ENCODE measurements at places on chromosomes 6 and 20.

DNA sequence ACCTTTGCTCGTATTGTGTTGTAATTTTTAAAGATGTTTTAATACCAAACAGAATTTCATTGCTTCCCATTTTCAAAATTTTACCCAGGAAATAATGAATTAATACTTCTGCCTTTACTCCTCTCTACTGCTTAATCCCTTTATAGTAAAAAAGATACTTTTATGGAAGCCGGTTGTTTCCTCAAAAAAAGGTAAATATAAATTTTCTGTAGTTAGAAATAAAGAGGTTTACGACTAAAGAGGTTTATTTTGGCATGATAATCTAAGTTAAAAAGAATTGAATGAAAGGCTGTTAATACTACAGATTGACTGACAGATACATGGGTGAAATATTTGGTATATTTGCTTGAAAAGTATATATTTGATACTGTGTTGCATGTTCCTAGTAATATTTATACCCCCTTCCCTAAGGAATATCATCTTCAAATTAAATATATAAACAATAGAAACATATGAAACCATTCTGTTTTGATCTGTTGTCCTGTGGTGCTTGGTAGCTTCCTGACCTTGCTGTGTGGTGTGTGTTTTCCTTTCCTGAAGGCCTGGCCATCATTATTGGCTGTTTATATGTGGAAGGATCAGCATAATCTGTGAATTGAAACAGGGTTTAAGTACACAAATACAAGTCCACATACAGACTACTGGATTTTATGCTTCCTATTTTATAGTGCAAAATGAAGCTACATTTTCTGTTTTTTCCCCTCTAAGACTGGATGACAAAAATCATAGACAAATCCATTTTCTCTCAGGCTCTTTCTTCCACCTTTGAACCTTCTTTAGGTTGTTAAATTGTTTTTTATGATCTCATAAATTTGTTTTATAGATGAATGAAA lies 2.3 kb downstream of the LIN28B start:
- DNase-seq, result no peak

- DNase-seq, result no peak
Measured at GRCh38 chr6:148790404-148790803, 43.6 kb downstream of the UST start.

DNA sequence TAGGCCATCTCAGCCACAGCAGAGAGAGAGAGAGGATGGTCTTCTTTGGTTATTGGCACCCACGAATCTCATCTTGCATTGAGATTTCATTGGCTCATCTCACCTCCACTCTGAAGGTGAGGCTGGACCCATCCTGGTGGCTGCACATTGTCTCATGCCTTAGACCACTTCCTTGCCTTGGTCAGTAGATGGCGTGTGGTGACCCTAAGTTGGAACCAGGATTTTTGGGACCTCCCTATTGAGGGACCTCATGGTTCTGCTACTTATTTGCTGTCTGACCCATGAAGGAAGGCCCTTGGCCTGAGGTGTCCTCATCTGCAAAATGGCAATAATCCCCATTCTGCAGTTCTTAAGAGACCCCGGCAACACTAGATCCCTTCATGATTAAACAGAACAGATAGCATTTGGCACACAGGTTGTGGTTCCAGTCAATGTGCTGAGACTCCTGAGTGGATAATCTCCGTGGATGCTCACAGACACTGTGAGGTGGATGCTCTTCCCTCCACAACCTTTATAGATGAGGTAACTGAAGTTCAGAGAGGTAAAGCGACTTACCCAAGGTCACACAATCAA lies 21.5 kb upstream of the AAR2 start:
- no peak for DNase-seq

DNA sequence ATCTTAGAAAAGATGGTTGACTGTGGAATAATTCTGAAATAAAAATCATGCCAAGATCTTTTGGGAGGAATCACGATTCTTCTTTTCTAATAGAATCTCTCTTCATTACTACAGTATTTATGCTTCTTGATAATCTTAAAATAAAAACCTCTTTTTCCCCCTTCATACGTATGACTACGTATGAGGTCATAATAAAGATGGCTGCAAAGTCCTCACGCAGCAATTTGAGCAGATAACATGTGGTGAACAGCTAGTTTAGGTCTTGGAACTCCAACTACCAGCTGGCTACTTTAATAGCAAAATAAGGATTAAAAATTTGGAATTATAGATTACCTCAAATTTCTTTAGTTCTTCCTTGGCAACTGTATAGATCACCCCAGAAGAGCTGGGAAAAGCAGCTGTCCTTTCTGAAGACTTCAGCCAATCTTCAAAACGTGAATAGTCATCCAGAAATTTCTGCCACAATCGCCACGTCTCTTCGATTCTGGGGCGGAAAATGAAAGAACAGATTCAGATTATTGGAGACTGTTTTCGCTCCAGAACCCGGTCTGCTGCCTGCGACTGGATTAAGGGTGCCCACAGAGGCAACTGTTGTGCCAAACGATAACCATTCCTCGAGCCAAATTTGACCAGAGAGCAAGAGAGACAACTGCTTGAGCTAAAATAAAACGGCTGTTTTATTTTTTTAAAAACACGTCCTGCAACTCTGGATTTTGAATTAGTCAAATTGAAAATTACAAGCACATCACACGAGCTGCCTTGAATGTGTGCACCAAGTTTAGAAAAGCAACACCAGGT lies 347.3 kb downstream of the ESR1 start:
- DNase-seq, result no peak

GRCh38 chr6:144248476-144249301 lies 36.4 kb upstream of the UTRN start:
- no peak for DNase-seq

DNA sequence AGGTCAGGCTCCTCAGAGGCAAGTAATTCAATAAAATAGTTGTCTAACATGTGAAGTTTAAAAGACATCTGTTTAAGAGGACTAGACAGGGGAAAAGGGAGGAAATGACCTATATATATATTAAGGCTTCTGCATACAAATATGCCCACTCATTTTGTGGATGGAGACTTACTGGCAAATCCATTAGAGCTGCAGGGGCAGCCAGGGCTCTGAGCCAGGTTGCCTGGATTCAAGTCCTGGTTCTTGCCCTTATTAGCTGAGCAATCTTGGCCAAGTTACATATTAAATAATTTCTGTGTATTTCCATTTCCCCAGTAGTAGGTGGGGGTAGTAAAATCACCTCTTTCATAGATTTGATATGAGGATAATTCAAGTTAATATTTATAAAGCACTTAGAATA lies 287.0 kb upstream of the RIMS1 start:
- DNase-seq, result no peak

- no peak for DNase-seq
Measured at GRCh38 chr6:35089216-35089934, 51.8 kb downstream of the TCP11 start.

DNA sequence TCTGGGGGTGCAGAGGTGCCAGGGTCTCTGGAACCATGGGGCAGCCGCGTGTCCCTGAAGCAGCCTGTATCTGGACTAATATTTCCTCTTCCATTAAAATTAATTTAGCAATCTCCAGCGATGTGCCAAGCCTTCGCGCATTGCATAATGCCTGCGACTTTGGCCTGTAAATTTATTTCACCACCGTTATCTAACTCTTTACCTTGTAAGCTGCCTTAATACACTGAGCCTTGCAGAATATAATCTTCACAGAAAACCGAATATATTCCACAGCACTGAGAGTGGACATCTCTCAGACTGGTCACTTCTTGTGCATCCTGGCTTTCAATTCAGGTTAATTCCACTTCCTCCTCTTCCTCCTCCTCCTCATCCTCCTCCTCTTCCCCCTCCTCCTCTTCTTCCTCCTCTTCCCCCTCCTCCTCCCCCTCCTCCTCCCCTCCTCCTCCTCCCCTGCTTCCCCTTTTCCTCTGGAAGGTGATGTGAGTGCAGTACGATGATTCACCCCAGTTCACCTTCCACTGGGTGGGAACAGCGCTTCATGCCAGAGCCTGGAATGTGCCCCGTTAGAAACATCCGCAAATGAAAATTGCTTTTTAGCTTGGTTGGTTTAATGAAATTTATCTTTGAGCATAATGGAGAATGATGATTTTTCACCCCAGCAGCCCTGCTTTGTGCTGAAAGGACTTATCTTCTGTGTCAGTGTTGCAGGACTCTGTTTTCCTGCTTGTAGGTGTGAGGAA lies 101.4 kb downstream of the CDH4 start:
- DNase-seq, result no peak

DNA sequence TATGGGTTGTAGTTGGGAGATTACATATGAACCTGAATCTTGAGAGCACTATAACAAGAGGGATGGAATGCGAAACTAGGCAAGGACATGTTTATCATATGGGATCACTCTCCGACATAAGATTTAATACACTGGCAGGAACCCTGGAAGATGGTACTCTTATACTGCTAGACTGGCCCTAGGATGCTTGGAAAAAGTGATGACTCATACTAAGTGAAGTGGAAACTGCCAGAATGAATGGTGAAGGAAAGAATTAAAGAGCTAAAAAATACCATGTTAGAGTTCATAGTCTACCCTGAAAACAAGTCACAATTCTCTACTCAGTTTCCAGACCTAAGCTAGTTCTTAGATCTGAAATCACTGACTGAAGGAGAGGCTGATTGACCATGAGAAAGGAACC lies 45.5 kb upstream of the THEMIS start:
- no peak for DNase-seq

DNA sequence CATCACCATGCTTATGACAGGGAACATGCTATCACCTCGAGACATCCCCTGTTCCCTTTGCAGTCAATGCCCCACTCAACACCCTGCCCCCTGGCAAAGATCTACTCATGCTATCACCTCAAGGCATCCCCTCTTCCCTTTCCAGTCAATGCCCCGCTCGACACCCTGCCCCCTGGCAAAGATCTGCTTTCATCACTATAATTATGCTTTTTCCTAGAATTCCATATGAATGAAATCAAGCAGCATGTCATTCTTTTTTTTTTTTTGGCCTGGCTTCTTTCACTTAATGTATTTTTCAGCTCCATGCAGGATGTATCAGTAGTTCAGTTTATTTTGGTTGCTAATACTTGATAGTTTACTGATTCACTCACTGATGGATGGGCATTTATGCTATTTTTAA lies 554.9 kb downstream of the CDH26 start:
- DNase-seq, result no peak

DNA sequence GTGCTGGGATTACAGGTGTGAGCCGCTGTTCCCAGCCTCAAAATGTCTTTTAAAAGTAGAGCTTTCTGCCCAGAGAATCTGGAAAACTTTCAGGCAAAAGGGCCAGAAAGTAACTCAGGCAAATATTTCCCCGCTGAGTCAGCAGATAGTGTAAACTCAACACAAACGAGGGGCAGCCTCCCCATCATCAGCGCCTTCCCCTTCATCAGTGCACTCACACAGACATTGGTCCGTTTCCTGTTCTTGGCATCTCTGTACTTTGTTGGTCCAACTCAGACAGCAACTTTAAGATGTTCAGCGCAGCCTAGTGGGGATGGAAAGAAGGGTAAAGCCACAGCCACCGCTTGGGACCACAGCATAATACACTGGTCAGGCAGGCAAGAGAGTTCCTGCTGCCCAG lies 69.5 kb downstream of the CSE1L start:
- DNase-seq, result no peak

DNA sequence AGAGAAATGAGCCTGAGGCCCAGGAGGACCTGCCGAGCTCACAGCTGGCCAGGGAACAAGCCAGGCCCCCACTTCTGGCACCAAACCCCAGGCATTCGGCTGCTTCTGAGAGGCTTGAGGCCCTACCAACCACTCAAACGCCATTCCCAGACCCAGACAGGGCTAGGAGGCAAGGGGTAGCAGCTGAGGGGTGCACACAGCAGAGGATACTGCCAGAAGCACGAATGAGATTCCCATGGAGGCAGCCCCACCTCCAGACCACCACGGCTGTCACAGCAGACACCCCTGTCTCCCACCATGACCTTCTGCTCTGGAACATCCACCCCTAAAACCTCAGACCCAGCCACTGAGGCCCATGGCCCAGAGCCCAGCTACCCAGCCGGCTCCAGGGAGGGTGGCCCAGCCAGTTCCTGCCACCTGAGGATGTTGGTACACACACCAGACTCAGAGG lies 36.1 kb downstream of the NTSR1 start:
- no peak for DNase-seq

DNA sequence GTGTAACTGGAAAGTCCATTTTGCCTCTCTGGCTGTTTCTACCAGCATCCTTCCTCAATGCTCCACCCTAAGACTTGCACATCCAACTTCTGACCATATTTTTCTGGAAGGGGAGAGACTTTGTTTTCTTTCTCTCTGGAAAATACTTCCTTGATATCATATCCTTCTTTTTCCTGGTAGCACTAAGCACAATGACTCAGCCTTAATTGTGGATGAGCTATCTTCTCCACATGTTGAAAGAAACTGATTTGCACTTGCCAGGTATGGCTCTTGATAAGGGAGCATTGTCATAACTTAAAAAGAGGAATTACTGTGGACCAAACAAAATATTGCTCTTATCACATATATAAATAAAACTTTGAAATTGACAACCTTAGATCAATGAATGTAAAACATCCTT lies 30.1 kb upstream of the IBTK start:
- DNase-seq, result no peak
